ENCODE measurements at places on chromosomes 2 and 18.

GRCh38 chr2:137051778-137052398 is 286.5 kb downstream of the THSD7B start:
- no peak for DNase-seq

- no peak for DNase-seq
Measured at GRCh38 chr18:11407940-11408339, 201.5 kb upstream of the SLC35G4 start.

- DNase-seq, result no peak
Measured at GRCh38 chr2:85875350-85876050, 13.3 kb downstream of the ST3GAL5 start.

- peak; percentile 46 for DNase-seq
Measured at GRCh38 chr2:70141212-70141901, 49.5 kb downstream of the C2orf42 start.

DNA sequence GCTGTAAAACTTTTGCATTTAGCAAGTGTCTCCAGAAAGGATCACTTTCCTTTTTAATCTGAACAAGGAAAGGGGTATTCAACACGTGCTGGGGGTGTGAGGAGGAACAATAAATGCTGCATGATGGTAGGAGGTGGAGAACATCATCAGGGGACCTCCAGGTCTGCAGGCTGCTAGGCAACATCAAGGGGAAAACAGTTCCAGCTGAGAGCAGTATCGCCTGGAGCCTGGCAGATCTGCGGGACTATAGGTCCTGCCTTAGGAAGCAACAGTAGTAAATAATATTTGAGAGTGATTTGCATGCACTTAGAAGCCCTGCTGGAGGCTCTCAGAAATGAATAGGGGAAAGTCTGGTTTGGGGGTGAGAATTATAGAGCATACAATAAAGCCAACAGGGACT is 175.6 kb downstream of the SUCLG1 start:
- no peak for DNase-seq

- DNase-seq, result no peak
Measured at GRCh38 chr2:222208010-222208690, 90.6 kb downstream of the PAX3 start.

DNA sequence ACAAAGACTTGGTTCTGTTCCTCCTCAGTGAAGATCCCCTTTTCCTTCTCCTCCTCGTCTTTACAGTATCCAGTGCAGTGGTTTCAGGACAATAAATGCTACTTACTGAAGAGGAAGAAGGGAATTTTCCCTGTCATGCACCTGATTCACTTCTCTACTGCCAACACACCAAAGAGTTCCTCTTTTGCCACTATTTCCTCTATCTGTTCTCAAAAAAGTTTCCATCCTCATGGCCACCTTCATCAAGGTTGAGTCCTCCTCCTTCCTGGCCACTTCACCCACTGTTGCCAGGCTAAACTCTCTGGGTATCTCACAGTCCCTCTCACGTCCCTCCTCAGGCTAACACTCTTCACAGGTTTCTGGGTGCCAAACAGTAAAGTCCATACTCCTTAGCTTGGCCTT is 41.7 kb downstream of the PLEKHM3 start:
- DNase-seq, result no peak

- peak; percentile 61 for DNase-seq
Measured at GRCh38 chr2:28624793-28625701, 126.6 kb upstream of the PPP1CB start.

DNA sequence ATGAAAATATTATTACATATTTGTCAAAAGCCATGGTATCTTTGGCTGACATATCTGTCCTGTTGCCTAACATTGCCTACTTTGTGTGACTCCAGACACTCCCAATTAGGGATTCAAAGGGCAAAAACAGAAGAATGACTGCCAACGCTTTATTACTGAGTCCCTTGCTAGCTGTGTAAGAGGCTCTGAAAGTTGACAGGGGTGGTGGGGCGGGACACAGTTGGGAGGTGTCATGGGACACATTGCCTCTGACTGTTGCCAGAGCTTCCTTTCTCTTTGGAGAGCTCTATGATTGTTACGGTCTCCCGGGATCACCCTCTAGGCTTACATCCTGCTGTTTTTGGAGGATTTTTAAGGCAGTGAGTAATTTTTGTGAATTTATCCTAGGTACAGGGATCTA is 249.6 kb upstream of the ACVR2A start:
- no peak for DNase-seq

DNA sequence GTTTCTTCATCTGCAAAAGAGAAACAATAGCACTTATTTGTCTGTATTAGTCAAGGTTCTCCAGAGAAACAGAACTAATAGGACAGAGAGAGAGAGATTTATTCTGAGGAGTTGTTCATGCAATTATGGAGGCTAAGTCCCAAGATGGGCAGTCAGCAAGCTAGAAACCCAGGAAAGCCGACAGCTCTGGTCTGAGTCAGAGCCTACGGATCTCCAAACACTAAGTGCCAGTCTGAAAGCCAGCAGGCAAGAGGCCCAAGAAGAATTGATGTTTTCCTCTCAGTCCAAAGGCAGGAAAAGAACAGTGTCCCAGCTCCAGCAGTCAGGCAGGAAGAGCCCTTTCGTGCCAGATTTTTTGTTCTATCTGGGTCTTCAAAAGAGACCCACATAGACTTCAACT is 36.5 kb upstream of the SLC66A3 start:
- DNase-seq, result no peak

GRCh38 chr2:20982861-20983260 is 61.0 kb downstream of the APOB start:
- no peak for DNase-seq

DNA sequence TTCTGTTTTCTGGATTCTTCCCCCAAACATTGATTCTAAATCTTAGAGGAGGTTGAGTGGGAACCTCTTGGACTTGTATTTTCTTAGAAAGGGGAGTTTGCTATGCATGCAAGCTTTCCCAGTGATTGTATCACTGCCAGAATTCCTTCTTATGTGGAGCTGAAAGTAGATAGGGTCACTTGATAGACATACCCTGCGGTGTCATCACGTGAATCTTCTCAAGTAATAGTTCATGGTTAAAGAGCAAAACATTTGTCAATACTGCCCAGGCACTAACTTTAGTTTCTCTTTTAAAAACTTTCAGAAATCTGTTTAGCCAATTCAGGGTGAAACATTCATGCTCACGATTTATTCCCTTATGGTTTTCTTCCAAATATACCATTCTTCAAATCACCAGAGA is 6.4 kb downstream of the PMAIP1 start:
- DNase-seq, result no peak

DNA sequence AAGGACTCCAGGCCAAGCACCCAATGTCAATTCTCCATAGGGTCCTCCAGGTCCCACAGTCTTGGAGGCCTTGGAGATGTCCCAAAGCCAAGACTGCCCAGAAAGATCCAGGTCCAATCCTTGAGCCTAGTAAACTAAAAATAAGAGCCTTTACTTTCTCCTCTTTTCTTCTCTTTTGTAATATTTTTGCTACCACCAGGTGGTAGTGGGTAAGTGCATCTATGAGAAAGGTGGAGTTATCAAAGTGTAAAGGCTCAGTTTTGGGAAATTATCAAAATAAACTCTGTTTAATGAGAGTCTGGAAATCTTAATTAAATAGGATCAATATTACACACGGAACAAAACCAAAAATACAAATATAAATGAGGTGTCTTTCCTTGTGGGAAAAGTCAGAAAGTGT is 276.4 kb downstream of the ALK start:
- no peak for DNase-seq

GRCh38 chr2:238404406-238405216 is 22.1 kb upstream of the ASB1 start:
- DNase-seq, result no peak
